ENCODE measurements at places on chromosomes 7 and 10. TPM values are rescaled to one million over a fixed set of nuclear protein-coding genes. Genes with fewer than 3 reads are reported as not detected.

The MEOX2 gene
- total RNA-seq, result not detected

The CC2D2B gene
- total RNA-seq, result not detected

The SRRM3 gene
- not detected for total RNA-seq

The VPS37D gene
- total RNA-seq, result 0.44 TPM

DNA sequence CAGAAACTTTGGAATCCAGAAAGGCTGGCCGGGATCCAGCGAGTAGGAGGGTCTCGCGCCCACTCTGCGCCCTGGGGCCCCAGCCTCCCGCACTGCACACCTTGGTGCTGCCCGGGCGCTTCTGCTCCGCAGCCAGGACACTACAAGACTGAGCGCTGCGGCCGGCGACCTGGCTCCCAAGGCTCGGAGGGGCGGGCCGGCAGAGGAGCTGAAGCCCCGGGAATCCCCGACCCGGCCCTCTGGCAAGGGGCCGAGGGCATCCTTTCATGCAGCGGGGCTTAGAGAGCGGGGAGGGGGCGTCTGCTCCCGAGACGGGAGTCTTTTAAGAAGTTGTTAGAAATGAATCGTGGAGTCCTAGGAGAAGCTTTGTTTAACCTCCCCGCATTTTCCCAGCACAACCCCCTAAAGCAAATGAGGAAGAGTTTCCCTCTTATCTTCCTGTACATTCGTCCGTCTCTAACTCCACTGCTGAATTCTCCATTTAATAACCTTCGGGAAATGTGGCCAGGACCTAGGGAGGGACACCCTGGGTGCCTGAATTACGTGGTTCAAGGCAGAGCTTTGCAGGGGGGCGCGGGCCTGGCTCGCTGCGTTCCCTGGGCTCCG is 1.1 kb downstream of the VWC2 start:
- no peak for DNase-seq

DNA sequence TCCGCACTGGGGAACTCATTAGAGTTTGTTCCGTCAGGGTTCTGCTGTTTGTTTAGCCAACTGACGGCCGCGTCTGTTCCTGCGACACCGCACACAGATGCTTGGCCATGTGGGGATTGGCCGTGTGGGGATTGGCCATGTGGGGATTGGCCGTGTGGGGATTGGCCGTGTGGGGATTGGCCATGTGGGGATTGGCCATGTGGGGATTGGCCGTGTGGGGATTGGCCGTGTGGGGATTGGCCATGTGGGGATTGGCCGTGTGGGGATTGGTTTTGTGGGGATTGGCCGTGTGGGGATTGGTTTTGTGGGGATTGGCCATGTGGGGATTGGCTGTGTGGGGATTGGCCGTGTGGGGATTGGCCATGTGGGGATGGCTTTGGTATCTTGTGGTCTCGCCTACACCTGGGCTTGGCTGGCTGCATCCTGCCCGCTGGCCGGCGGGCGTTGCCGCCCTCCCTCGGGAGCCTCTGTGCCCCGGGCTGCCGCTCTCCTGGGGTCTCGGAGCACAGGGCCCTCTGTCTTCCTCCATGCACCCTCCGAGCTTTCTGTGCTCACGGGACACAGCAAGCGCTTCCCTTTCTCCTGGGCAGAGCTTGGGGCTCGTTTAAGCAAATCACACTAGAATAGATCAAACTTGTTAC is 62.5 kb downstream of the NKX6-2 start:
- no peak for DNase-seq

GRCh38 chr7:57370066-57370738 is 79.8 kb upstream of the ZNF716 start:
- DNase-seq, result no peak

GRCh38 chr7:29105752-29106668 is 40.3 kb downstream of the CPVL start:
- DNase-seq, result peak; percentile 5

GRCh38 chr10:1535301-1535965 is 201.9 kb downstream of the ADARB2 start:
- no peak for DNase-seq

DNA sequence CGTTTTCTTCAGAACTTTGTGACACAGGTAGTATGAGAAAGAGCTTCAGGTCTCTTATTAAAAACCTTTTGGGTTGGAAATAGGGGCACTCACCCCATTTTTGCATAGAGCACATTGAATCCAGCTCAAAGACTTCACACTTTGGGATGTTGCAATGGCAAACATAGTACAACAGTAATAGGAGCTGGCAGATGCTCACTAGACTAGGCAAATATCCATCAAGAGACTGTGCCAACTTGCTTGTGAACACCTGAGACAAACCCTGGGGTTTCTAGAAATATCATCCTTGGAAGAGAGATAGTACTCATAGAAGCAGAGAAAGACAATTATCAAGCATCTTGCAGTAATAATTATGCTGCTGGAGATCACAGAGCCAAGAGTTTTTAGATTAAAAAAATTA is 280.0 kb downstream of the CACNA2D1 start:
- DNase-seq, result no peak

DNA sequence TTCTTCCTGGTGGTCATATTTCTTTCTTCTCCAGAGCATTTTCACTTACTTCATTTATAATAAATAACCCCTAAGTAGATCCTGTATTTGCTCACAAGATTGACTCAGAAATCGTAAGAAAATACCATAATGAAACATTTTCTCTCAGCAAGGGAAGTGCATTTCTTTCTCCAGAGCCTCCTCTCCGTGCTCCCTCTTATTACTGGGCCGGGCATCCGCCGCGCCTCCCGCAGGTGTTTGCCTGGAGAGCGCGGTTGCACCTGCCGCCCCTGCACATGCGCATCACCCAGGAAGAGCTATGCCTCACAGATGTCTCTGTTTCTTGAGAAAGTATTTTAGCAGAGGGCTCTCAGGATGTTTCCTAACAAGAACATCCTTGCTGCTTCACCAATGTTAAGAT is 509.2 kb downstream of the TCERG1L start:
- no peak for DNase-seq

GRCh38 chr10:17206210-17206709 is 4.8 kb upstream of the TRDMT1 start:
- peak; percentile 26 for DNase-seq

- peak; percentile 22 for DNase-seq
These were observed 227.4 kb downstream of the GRID1 start for GRCh38 chr10:86139066-86139657.

DNA sequence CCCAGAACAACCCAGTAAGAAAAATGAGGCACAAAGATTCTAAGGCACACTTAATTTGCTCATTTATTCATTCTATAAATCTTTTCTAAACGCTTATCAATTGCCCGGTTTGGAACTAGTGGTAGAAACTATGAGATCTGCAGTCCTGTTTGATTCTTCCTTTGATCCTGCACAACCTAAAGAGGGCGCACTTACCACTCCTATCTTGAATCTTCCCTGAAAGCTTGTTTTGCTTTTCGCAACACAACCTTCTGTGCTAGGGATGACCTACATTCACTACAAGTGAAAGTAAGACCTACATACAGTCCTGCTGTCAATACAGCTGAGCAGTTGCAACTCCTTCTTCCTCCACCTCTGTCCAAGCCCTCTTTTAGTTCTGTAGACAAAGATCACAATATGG is 12.6 kb upstream of the ARL4A start:
- no peak for DNase-seq

DNA sequence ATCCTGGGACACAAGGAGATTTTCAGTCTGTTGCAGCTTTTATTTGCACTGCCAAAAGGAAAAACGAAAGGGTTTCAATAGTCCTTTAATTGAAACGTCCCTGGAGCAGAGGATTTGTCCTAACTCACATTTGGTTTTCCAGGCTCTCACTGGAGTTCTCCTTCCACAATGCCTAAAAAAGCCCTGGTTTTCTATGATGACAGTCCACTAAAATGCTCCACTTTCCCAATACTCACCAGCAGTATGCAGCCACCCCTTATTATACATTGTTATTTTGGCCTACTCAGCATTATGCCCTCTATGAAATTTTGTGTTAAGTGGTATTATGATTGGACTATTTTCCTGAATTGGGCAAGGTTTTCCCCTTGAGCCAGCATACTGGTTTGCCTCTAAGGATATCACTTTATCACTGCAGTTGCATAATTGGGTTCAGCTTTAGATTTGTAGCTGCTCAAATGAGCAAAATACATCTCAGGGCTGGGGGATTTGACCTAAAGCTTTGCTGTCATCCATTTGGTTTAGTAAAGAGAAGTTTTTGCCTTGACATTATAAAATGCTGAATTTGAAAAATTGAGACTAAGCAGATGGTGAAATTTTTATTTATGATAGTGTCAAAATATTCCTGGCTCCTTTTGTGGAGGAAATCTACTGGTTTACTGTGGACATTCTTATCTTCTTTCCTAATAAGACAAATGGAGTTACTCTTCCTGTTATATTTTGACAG is 239.2 kb downstream of the RNLS start:
- no peak for DNase-seq

DNA sequence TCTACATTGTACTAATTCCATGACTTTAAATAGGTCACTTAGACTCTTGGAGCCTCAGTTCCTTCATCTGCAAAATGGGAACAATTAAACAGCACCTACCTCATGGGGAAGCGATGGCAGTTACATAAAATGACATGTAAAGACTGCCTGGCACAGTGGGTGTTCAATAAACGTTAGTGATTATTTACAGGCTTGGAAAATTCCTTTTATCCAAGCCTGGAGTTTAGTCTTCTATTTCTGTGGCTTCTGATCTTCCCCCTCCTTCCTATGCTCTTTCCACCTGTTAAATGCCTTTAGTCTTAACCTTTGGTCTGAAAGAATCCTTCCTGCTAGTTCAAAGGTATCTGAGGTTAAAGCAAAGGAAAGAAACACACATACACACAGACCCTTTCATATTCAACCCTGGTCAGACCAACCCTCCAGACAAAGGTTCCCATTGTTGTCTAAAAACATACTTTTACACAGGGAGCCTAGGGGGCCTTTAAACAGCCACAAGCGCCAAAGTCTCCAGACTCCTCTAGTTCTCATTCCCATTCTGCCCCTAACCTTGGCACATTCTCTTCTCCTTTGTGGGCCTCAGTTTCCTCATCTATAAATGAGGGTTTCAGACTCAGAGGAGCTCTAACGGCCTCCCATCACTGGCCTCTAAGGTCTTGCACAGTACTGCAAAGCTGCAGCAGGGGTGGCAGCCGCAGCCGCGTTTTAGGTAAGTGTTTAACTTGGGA is 21.4 kb downstream of the SORBS1 start:
- no peak for DNase-seq

- peak; percentile 15 for DNase-seq
These were observed 757 bp downstream of the ANKIB1 start for GRCh38 chr7:92246360-92247101.

DNA sequence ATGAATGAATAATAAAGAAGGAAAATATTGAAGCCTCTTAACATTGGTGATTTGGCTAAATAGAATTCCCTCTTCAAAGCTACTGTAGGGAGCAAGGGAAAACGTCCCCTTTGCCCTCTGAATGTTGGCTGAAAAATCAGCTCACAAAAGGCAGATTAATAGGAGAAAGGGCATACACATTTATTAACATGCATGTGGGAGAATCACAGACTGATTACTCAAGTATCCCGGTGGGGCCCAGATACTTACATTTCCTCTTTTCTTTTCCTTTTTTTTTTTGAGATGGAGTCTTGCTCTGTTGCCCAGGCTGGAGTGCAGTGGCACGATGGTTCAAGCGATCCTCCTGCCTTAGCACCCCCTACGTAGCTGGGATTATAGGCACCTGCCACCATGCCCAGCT is 68.5 kb downstream of the HK1 start:
- DNase-seq, result no peak

DNA sequence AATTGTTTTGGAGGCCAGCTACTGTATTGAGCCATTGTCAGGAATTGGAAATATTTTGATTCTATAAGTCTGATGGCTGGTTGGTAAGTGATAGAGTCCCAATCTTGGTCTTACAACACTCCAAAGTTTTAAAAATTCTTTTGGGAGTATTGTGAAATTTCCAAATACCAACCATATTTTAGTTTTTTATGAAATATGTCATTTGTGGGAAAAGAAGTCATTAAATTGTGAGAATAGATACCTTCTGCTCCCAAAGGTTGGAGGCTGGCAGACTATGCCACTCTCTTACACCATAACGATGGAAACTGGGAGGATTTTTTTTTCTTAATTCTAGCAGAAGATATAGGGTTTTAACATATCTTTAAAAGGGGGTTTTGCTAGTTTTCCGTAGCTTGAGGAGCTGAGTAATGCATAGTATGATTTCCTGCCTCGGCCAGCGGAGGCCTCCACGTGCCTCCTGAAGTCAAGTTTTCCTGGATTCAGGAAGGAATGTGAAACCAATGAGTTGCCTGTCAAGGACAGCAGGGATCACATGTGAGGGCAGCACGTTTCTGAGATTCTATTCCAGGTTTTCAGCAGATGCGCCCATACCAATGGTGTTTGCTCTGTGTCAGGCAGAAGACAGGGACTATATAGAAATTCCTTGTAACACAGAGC is 92.2 kb upstream of the LAMB4 start:
- no peak for DNase-seq

- DNase-seq, result no peak
These were observed 114.8 kb downstream of the LMBR1 start for GRCh38 chr7:156778201-156778600.
